Fibroblast of skin of right quadriceps (primary cell): ENCODE measurements at places on chromosomes 13 and 19.
A peak's percentile ranks its signal among the peaks of the same experiment; 100 is the strongest.

- peak; percentile 54 for DNase-seq
Observed at GRCh38 chr13:29472332-29472961, 123.0 kb downstream of the SLC7A1 start.

- no peak for DNase-seq
Observed at GRCh38 chr13:26921918-26922317, 161.3 kb upstream of the GPR12 start.

DNA sequence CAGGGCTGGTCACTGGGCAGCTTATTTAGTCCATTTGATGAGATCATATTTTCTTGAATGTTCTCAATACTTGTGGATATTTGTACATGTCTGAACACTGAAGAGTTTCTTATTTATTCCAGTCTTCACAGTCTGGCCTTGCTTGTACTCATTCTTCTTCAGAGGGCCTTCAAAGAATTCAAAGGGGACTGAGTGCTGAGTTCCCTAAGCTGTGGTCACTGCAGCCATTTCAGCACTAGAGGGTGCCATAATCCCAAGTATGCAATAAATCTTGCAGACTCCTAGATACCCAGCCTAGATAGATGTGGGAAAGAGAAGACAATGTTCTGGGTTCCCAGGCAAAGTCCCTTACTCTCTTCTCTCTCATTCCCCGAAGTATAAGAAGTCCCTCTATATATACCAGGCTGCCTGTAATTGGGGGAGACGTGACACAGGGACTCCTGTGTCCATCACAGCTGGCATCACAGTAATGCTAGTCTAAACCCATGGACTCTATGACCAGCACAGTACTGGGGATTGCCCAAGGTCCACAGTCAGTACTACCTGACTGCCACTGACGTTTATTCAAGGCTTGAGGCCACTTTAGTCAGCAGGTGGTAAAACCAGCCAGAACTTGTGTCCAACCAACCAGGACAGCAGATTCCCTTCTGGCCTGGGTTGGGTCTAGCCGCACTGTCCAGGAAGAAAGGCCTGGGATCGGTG is 8.9 kb upstream of the VN1R1 start:
- DNase-seq = no peak

DNA sequence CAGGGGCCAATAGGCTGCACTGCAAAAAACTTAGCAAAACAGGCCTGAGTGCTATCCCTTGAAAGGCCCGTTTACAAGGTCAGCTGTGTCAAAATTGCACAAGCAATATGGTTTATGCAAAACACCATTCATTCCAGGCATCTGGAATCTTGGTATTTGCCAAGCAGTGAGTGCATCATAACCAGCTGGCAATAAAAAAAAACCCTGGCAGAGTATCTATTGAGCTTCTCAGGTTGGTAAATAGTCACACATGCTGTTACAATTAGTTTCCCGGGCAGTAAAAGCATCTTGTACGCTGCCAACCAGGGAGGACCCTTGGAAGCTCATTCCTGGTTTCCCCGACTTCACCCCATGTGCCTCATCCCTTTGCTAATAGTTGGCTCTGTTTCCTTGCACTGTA is 21.3 kb downstream of the ZNF77 start:
- peak; percentile 16 for DNase-seq

- peak; percentile 39 for DNase-seq
Observed at GRCh38 chr19:32581705-32582179, 752 bp downstream of the PDCD5 start.
